ENCODE measurements at places on chromosomes 4 and X. TPM values are rescaled to one million over a fixed set of nuclear protein-coding genes. Genes with fewer than 3 reads are reported as not detected.

The LNX1 gene
- polyA plus RNA-seq = 1.2 TPM

The GATA1 gene
- polyA plus RNA-seq = not detected

The HS6ST2 gene
- polyA plus RNA-seq = 2.4 TPM

The WWC2 gene
- polyA plus RNA-seq = 3.1 TPM

- DNase-seq = no peak
- H3K4me1 ChIP-seq = peaks cover 8% of the 10 kb centered on the region
- H3K27me3 ChIP-seq = no peaks in the 10 kb centered on the region
- no peak overlapping the region for H3K4me3 ChIP-seq
These were observed 649 bp upstream of the VBP1 start for GRCh38 chrX:155215443-155216178.

- peaks cover 10% of the 10 kb centered on the region for H3K27me3 ChIP-seq
- no peaks in the 10 kb centered on the region for H3K36me3 ChIP-seq
- H3K4me1 ChIP-seq = no peaks in the 10 kb centered on the region
- H3K27ac ChIP-seq = no peak overlapping the region
- no peak for DNase-seq
- no peak overlapping the region for H3K4me3 ChIP-seq
These were observed 107.2 kb upstream of the NALF2 start for GRCh38 chrX:69396916-69397315.

- no peak overlapping the region for H3K4me3 ChIP-seq
- H3K36me3 ChIP-seq = no peaks in the 10 kb centered on the region
- peak overlapping the region; percentile 92 for H3K27ac ChIP-seq
- DNase-seq = no peak
- H3K27me3 ChIP-seq = no peaks in the 10 kb centered on the region
- peaks cover 13% of the 10 kb centered on the region for H3K4me1 ChIP-seq
These were observed 5.1 kb downstream of the SEPTIN6 start for GRCh38 chrX:119687661-119688413.

GRCh38 chr4:4759883-4760282 is 99.6 kb upstream of the MSX1 start:
- no peaks in the 10 kb centered on the region for H3K27me3 ChIP-seq
- H3K27ac ChIP-seq = no peak overlapping the region
- DNase-seq = no peak
- H3K36me3 ChIP-seq = no peaks in the 10 kb centered on the region
- no peak overlapping the region for H3K4me3 ChIP-seq

DNA sequence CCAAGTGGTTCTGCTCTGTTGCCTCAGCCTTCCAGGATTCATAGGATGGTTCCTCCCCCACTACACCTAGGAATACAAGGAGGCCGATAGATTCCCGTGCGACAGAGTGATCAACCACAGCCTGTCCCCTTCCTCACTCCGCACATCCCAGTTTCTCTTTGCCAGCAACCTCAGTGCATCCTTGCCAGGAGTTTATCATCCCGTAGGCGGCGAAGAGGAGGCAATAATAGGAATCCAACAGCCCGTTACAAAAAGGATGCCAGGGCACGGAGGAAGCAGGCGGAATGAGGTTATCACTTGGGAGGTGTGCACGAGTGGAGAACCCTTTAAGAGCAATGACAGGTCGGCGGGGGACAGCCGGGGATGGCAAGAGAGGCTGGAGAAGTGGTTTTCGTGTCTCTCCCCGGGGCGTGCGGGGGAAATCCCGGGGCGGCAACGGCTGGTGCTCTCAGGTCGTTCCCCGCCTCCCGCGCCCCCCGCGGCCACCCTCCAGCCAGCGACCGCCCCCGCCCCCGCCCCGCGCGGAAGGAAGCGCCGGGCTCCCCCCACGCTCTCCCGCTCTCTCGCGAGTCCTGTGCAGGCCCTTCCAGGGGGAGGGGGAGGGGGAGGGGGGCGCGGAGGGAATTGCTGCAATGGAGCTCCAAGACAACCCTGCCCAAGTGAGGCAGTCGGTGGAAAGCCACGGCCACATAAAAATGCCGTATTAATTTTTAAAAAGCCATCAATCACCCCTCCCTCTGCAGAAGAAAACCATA is 1.6 kb downstream of the PPP3CA start:
- peaks cover 5% of the 10 kb centered on the region for H3K4me1 ChIP-seq
- H3K4me3 ChIP-seq = peak overlapping the region; percentile 90
- peak; percentile 78 for DNase-seq
- H3K36me3 ChIP-seq = no peaks in the 10 kb centered on the region
- no peaks in the 10 kb centered on the region for H3K27me3 ChIP-seq

DNA sequence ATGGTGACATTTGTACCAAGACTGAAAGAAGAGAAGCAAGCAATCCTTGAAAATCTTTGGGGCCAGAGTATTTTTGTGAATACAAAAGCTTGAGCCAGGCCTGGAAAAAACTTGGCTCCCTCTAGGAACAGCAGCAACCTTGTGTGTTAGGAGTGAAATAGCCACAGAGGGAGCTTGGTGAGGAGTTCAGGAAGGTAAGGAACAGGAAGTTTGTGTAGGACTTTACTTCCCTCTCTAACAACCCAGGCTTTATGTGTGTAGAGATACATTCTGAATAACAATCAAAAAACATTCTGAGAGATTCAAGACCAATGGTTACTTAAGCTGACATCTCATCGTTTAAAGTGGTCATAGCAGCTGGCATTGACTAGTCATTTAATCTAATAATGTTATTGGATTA is 668.5 kb downstream of the PCDH18 start:
- H3K36me3 ChIP-seq = no peaks in the 10 kb centered on the region
- H3K4me1 ChIP-seq = no peaks in the 10 kb centered on the region
- H3K27ac ChIP-seq = no peak overlapping the region
- H3K4me3 ChIP-seq = no peak overlapping the region
- DNase-seq = no peak

GRCh38 chrX:71282514-71283402 is 677 bp upstream of the NONO start:
- H3K36me3 ChIP-seq = no peaks in the 10 kb centered on the region
- peak overlapping the region; percentile 92 for H3K27ac ChIP-seq
- no peak for DNase-seq
- no peaks in the 10 kb centered on the region for H3K27me3 ChIP-seq
- peaks cover 4% of the 10 kb centered on the region for H3K4me1 ChIP-seq

GRCh38 chr4:170008371-170008770 is 17.8 kb downstream of the MFAP3L start:
- H3K4me3 ChIP-seq = no peak overlapping the region
- no peaks in the 10 kb centered on the region for H3K4me1 ChIP-seq
- DNase-seq = no peak
- H3K36me3 ChIP-seq = no peaks in the 10 kb centered on the region
- H3K27ac ChIP-seq = no peak overlapping the region

DNA sequence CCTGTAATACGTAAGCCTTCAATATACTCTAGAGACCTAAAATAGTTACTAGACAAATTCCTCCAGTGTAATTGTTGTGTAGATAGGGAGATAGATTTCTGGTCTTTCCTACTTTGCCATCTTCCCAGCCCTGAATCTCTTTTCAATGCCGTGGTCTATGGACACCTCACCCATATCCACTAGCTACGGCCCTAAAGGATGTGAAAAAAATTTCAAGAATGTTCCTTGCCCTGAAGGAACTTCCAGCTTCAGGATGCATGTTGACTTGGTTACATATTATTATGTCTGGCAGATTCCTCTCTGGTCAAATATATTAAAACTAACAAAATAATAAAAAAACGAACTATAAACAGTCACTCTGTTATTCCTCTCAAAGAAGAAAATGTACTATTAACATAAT is 52.4 kb upstream of the TSPAN5 start:
- no peak overlapping the region for H3K4me3 ChIP-seq
- no peaks in the 10 kb centered on the region for H3K4me1 ChIP-seq
- H3K27ac ChIP-seq = no peak overlapping the region
- no peaks in the 10 kb centered on the region for H3K27me3 ChIP-seq
- DNase-seq = no peak

DNA sequence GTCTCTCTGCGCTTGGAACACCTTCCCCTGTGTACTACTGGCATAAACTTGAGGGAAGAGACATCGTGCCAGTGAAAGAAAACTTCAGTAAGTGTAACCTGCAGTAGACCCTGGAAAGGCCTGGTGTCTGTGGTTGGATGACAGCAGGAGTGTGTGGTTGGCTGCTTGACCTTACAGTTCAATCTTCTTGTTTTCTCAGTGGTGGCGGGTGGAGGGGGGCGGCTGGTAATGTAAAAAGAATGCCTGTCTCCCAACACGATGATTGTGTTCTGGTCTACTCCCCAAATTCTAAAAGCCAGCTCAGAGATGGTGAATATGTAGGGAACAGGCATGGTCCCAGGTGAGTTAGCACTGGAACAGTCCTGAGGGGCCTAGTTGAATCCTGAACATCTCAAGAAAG is 18.6 kb downstream of the PSMD10 start:
- H3K36me3 ChIP-seq = no peaks in the 10 kb centered on the region
- H3K4me1 ChIP-seq = no peaks in the 10 kb centered on the region
- H3K27ac ChIP-seq = no peak overlapping the region
- H3K4me3 ChIP-seq = no peak overlapping the region
- no peak for DNase-seq

DNA sequence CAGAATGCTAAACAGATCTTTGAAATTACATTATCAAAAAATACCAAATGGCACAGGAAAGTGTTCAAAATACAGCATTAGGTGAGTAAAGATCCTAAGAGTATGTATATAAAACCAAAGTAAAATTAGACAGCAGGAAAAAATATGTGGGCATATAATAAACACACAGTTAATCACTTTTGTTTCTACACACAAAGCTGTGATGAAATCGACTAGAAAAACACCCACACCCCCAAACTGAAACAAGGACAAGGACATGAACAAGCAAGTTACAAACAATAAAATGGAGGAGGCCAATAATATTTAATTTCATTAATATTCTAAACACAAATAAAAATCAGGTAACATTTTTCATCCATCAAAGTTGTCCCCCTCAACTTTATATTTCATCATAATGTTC is 143.2 kb downstream of the FRYL start:
- no peak overlapping the region for H3K27ac ChIP-seq
- no peak for DNase-seq
- no peaks in the 10 kb centered on the region for H3K4me1 ChIP-seq
- no peak overlapping the region for H3K4me3 ChIP-seq

- H3K27ac ChIP-seq = no peak overlapping the region
- H3K27me3 ChIP-seq = no peaks in the 10 kb centered on the region
- H3K4me1 ChIP-seq = no peaks in the 10 kb centered on the region
- no peak for DNase-seq
These were observed 29.3 kb downstream of the CTPS2 start for GRCh38 chrX:16683007-16683664.

- H3K4me1 ChIP-seq = no peaks in the 10 kb centered on the region
- no peak overlapping the region for H3K27ac ChIP-seq
- DNase-seq = no peak
- H3K27me3 ChIP-seq = no peaks in the 10 kb centered on the region
These were observed 716.3 kb downstream of the GLUD2 start for GRCh38 chrX:121763671-121764070.

- H3K27me3 ChIP-seq = no peaks in the 10 kb centered on the region
- no peaks in the 10 kb centered on the region for H3K36me3 ChIP-seq
These were observed 42.0 kb upstream of the ARSJ start for GRCh38 chr4:114021451-114021850.

DNA sequence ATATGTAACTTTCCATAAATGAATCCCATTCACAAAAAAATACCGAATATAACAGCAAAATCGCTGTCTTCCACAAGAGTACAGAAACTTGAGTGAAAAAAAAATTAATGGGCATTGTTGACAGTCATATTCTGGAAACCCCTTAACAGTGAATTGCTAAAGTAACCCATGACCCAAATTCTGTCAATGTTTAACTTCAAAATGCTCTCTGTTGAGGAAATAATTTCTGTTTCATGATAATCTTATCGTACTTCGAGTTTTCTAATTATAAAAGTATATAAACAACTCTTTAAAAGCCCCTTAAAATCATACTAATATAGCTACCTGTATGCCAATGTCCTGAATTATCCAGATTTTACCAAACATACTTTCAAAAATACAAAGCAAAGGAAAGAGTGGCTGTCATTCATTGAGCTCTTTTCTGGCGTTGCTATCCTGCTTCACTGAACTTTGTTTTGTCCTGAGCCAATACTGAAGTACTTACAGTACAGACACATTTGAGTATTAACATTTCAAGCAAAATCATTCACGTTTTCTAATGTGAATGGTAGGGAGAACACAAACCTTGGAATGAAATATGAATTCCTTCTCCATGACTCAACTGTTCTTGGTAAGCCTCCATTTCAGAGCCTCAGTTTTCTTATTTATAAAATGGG is 2.4 kb downstream of the XAGE3 start:
- H3K27me3 ChIP-seq = peaks cover 46% of the 10 kb centered on the region
- H3K4me1 ChIP-seq = no peaks in the 10 kb centered on the region
- no peak for DNase-seq
- H3K4me3 ChIP-seq = no peak overlapping the region

DNA sequence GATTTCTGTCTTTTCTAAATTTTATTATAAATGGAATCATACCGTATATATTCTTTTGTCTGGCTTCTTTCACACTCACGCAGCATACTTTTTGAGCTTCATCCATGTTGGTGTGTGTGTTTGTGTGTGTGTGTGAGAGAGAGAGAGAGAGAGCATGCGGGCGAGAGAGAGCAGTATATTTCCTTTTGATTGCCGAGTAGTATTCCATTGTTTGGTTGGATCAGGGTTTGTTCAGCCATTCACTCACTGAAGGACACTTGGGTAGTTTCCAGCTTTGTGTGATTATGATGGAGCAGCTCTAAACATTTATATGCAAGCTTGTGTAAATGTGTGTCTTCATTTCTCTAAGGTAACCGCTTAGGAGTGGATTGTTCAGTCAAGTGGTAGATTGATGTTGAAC is 3.1 kb upstream of the L1CAM start:
- no peak overlapping the region for H3K27ac ChIP-seq

GRCh38 chr4:171430495-171430894 is 382.7 kb upstream of the GALNTL6 start:
- H3K27ac ChIP-seq = no peak overlapping the region
- no peaks in the 10 kb centered on the region for H3K36me3 ChIP-seq
- H3K4me3 ChIP-seq = no peak overlapping the region
- H3K4me1 ChIP-seq = no peaks in the 10 kb centered on the region
